NCI-H1417 treated with DMSO at 0.1 percent for 48 hours (cell line): ENCODE measurements at places on chromosomes 5 and 9.

DNA sequence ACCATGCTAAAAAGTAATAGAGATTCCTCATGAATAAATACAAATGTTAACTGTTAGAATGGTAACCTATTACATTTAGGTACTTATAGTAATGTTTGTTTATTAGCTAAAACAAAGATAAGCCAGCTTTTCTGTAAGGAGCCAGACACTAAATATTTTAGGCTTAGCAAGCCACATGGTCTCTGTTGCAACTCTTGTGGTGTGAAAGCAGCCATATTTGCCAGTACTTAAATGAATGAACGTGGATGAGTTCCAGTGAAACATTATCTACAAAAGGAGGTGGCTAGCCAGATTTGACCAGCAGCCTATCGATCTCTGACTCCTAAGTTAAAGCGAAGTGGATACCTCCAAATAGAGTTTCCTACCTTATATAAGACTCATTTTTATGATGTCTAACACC, 331.6 kb downstream of the CDH12 start:
- no peak for DNase-seq

GRCh38 chr5:109709225-109709624, 19.5 kb downstream of the MAN2A1 start:
- no peak for DNase-seq

DNA sequence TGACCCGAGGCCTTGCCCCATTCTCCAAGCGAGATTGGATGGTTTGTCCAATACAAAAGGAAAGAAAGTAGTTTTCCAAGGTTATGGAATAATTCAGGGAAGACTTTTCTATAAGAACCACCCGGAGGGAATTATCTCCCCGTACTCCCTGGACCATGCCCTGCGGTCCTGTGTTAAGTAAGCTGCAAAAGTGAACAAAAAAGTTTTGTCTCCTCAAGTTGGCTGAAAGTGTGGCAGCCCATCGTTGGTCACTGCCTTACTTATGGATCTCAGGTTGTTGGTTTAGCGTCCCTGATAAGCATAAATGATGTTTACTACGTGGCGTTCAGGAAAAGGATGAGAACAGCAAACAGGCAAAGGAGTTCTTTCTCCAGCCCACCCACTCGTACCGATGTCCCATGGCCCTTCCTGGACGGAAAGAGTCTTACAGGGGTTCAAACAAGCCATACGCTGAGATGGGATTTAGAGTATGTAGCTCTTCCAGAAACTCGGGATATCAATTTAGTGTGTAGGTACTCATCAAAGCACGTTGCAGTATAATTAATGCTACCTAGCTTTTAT, 413 bp upstream of the AUH start:
- DNase-seq: no peak

DNA sequence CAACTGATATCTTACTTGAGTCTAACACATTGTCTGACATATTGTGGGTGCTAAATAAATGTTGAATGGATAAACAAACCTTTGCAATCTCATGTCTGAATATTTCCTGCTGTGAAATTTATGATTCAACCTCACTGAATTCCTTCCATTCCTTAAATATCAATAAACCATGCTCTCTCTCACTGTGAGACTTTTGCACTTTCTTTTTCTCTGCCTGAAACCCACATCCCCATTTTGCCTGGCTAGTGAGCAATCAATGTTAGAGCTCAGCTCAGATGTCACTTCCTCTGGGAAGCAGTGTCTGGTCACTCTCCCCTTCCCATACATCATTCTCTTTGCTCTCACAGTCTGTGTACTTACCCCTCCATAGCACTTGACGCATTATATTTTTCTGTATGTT, 383.7 kb upstream of the TRPC7 start:
- no peak for DNase-seq

DNA sequence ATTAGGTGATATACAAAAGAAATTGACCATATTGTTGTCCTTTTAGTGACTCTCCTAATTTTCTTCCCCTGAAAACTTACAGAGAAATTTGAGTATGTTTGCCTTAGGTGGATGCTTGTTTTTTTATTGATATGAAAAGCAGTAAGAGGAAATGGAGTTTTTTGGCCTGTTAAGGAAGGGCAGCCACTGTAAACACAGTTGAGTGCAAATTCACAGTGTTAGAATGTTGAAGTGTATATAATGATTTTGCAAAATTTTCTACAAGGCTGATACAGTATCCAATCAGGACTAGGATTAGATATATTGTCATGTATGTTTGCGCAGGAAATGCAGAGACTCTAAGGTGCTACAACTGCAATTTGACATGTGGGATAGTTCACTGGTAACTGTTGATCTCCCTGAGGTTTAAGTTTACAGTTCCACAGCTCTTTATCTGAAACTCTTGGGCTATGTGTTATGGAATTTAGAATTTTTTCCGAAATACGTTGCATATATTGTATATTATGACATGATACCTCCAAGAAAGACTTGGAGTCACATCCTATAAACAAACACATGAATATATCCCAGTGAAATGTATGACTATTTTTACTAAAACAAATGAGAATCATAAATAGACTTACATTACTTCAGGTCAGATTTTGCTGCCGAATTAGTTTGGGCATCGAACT, 62.5 kb downstream of the FXN start:
- no peak for DNase-seq
